ENCODE measurements at places on chromosomes 5 and 9.
A peak's percentile ranks its signal among the peaks of the same experiment; 100 is the strongest.

GRCh38 chr5:154761046-154761736, 6.0 kb downstream of the LARP1 start:
- DNase-seq = no peak

- no peak for DNase-seq
Measured at GRCh38 chr5:140058212-140058932, 15.3 kb upstream of the NRG2 start.

- no peak for DNase-seq
Measured at GRCh38 chr5:129410488-129410887, 49.6 kb upstream of the ADAMTS19 start.

DNA sequence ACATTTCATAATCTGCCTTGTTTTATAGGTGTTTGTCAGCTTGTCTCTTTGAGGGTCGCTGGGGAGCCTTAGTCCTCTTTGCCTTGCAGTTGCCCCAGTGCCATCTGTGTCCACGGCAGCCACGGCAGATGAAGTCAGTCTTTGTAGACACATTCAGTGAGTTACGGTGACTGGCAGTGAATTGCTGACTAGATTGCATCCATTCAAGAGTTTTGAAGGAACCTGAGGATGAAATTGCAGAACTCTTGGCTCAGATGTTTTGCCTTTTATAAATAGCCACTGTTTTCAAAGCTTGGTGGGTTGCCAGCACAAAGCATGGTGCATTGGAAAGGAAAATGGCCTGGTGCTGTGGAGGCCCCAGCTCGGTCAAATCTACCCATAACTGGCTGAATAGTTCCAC, 125.6 kb downstream of the TRIO start:
- DNase-seq = no peak

GRCh38 chr5:170880084-170880483, 18.3 kb downstream of the RANBP17 start:
- no peak for DNase-seq

GRCh38 chr5:109837231-109837861, 147.6 kb downstream of the MAN2A1 start:
- no peak for DNase-seq

DNA sequence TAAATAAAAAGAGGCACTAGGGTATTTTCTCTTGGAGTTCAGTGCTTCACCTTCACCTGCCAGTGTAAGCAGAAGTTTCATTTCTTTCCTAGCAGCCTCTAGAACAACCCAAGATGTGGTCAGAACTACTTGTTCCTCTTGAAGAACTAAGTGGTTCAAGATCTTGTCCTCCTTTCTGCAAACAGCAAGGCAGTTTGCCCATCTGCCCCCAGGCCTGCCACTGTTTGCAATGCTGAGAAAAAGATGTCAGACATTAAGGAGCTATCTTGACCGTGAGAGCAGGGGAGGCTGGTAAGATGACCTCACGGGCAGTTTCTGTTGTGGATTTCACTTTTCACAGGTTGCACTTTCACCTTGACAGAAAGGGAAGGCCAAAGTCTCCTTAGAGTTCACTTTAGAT, 52.0 kb upstream of the KLF4 start:
- no peak for DNase-seq

DNA sequence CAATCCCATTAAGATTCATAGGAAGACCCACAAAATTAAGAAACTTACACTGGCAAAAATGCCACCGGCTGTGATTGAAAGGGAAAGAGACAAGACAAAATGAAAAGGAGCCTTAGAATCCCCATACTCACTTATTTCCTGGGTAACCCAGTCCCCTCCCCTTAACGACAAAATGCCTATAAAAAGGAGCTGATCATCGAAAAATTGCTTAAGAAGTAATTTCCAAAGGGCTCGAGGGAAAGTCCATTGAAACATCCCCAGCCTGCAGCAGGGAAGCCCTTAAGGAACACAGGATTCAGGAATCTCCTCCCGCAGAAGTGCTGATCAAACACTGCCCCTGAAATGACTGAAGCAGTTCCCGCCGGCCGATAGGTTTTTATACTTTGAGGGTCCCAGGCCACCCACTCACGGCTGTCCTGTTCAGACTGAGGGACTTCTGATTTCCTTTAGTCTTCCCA, 677 bp upstream of the ZNF79 start:
- DNase-seq = no peak

DNA sequence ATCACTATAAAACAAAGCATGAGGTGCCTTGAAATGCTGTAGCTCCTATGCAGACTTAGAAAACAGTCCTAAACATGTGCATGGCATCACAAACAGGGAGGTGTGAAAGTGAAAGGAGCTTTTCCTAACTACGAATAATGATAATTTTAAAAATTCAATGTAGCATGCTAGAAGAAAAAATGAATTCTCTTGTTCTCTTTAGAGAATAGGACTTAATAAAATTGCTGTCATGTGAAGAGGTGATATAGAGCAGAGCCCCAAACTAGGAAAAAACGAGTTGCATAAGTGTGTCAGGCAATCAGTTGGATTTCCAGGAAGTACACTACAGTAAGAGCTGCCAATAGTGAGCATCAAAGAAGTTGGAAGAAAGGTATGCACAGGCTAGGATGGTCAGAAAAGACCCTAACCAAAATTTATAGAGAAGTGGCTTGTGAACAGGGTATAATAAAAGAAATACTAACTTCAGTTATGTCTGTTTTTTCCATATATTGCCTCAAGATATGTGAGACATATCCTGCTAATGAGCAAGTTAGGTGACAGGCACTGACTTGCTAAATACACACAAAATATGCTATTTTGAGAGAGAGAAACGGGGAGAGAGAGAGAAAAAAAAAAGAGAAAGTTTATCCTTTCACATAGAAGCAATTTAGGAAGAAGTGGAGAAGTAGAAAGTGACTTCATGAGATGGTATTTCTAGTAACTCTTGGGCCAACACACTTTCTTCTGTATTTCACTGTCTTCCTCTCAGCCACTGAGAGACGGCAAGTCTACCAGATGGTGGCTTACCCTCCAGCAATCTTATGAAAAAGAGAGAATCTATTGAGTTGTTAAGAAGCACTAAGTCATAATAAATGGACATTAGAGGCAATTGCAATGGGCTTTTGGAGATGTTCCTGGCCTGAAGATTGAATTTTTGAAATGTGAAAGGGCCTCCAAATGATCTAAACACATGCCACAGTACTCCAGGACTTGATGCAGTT, 18.0 kb downstream of the ITGA2 start:
- DNase-seq = no peak

GRCh38 chr5:43298443-43298842, 14.8 kb downstream of the HMGCS1 start:
- no peak for DNase-seq

GRCh38 chr5:103993031-103993430, 430.4 kb upstream of the NUDT12 start:
- no peak for DNase-seq

DNA sequence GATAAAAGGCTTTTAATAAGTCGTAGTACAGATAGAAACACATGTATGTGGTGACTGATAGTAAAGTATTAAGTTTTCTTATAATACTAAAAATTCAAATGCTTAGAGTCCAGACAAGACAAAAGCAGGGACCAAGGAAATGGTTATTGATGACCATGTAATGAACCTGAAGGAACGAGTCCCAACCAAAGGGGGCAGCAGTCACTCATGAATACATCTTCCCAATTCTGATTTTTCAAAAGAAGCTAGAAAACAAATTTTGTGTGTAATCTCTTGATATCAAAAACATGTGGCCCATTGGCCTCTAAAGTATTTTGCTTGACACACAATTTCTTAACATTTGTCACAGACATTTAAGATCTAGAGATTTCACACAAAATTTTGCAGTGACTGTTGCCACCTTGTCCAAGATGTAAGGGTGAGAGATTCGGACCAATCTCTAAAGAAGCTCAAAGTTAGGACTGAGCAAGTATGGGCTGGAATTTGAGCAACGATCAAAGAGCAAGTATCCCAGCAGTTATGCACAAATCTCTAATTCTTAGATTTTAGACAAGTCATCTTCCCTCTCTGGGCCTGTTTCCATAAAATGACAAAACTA, 66.8 kb downstream of the ARL15 start:
- DNase-seq = peak; percentile 30

- DNase-seq = no peak
Measured at GRCh38 chr9:7500521-7500920, 299.1 kb downstream of the DMAC1 start.

DNA sequence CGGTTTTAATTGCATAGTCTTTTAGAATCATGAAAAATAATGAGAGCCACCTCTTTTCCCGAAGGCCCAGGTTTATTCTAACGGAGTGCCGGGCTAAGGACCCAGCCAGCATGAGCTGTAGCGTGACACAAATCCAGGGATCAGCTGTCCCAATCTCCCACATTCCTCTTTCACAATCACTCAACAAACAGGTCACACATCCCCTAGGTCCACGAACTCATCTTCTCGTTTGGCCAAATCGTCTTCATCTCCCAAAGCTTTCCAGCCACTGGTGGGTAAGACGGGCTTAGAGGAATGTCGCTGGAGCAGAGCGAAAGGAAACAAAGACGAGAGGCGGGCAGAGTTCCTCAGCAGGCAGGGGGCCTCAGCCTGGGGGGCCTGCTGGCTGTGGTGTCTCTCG, 55.5 kb upstream of the GOLPH3 start:
- no peak for DNase-seq

DNA sequence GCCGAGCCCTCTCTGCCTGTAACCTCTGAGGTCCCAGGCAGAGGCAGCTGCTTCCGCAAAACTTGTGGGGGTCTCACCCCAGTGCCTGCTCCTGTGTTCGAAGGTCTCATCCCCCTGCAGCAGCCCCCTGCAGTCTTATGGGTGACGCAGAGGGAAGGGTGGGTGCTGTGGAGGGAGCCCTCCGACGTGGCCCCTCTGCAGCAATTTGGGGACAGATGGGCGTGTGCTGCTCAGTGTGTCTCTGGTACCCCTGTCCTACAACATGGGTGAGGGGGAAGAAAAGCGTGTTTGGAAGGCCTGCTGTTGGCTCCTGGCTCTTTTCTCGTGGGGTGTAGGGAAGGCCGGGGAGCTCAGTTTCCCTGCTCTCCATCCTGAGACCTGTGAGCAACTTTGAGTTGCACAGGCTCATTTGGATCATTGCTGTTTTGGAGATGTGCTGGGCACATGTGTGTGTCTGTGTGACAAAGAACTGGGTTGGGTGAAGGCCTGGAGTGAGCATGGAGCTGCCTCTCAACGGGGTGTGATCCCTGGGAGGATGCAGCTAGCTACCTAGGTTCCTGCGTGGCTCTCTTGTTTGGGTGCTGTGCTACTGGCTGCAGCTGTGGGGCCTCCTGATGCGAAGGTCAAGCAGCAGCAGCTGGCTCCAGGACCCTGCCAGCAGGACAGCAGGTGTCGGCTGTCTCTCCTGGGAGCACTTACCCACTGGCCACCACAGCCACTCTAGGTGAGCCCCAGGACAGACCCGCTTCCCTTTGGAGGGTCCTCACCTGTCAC, 179.6 kb upstream of the PITX1 start:
- no peak for DNase-seq

DNA sequence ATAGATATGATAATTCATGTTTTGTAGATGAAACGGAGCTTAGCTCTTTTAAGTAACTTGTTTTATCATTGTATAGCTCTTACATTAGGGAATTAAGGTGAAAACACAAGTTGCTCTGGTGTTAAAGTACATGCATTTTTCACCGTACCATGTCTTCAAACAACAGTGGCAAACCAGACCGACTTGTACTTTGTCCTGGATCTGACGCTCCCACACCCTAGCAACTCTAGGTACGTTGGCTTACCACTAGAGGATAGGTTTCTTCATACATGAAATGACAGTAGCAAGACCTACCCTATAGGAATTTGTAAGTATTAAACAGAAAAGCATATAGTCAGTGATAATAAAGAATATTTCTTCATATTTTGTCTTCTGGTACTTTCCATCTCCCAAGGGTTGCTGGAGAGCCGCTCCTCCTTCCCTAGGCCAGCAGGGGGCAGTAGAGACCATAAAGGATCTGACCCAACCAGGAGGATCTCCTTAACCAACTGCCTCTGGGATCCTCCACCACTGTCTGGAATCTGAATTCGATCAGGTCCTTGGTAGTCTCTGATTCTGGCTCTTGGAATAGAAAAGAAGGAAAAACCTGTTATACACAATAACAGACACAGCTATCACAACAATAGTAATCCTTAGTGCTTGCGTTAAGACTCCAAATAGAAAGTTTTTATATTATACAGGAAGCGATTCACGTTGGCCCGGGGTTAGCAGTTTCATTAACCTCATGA, 136.7 kb downstream of the CAVIN4 start:
- DNase-seq = peak; percentile 51

All from ACHN (cell line).